Activated CD4-positive, alpha-beta memory T cell treated with anti-CD3 and anti-CD28 coated beads for 36 hours (primary cell): ENCODE measurements at places on chromosomes 13 and 19.
A peak's percentile ranks its signal among the peaks of the same experiment; 100 is the strongest.

GRCh38 chr13:99299920-99300341 lies 7.3 kb downstream of the GPR183 start:
- H3K36me3 ChIP-seq = peaks cover 55% of the 10 kb centered on the region
- H3K4me1 ChIP-seq = peaks cover 82% of the 10 kb centered on the region

GRCh38 chr13:51093574-51093973 lies 17.5 kb downstream of the C13orf42 start:
- no peak for DNase-seq
- no peaks in the 10 kb centered on the region for H3K4me1 ChIP-seq
- peaks cover 6% of the 10 kb centered on the region for H3K27me3 ChIP-seq
- H3K27ac ChIP-seq = no peak overlapping the region

GRCh38 chr19:38264486-38265212 lies at the start of gene SPINT2:
Gene SPINT2, plus strand, starts transcription at chr19:38264573. Its CDS starts 320 bp downstream, at chr19:38264893.
- H3K4me3 ChIP-seq = peak within 1 kb of the TSS; percentile 79
- H3K27me3 ChIP-seq = no peaks in the 10 kb centered on the region
- DNase-seq = peak; percentile 59
- peaks cover 31% of the 10 kb centered on the region for H3K4me1 ChIP-seq
- no peaks in the 10 kb centered on the region for H3K36me3 ChIP-seq
- H3K27ac ChIP-seq = peak within 1 kb of the TSS; percentile 96

DNA sequence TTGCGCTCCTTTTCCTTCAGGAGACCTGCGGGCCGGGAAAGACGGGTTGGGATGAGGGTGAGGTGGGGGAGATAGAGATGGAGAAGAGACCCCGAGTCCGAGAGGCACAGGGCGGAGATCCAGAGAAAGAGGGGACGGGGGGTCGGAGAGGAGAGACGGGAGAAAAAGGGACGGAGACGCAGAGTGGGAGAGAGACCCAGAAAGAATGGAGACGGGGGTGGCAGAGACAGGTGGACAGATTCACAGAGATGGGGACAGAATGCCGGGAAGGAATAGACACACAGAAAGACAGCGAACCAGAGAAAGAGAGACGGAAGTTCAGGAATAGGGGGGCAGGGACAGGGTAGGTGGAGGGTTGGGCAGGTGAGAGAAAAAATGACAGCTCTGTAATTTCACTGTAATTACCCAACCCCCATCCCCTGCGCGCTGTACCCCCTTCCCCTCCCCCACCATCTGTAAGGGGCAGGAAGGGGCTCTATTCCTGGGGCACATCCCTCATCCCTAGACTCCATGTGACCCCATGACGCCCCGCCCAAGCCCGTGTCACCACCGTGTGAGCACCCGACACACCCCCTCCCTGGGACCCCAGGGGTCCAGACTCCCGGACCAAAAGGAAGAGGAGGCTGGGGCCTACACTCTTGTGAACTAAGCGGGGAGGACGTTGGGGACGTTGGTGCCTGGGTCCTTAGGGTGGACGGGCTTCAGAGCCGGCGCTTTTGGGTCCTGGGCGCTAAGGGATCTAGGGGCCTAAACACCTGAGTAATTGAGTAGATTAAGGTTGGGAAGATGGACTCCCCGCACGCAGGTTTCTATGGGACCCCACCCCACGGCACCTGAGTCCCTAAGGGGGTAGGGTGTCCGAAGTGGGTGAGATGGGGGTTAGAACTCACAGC lies 967 bp downstream of the DBP start:
- peaks cover 53% of the 10 kb centered on the region for H3K4me1 ChIP-seq
- peaks cover 7% of the 10 kb centered on the region for H3K36me3 ChIP-seq
- no peaks in the 10 kb centered on the region for H3K27me3 ChIP-seq
- DNase-seq = peak; percentile 40
- H3K27ac ChIP-seq = peak overlapping the region; percentile 80
- peak overlapping the region; percentile 87 for H3K4me3 ChIP-seq

- no peak overlapping the region for H3K4me3 ChIP-seq
- peaks cover 27% of the 10 kb centered on the region for H3K4me1 ChIP-seq
- H3K27ac ChIP-seq = no peak overlapping the region
- DNase-seq = no peak
- H3K27me3 ChIP-seq = no peaks in the 10 kb centered on the region
Observed at GRCh38 chr19:43570174-43570791, 5.0 kb downstream of the XRCC1 start.

DNA sequence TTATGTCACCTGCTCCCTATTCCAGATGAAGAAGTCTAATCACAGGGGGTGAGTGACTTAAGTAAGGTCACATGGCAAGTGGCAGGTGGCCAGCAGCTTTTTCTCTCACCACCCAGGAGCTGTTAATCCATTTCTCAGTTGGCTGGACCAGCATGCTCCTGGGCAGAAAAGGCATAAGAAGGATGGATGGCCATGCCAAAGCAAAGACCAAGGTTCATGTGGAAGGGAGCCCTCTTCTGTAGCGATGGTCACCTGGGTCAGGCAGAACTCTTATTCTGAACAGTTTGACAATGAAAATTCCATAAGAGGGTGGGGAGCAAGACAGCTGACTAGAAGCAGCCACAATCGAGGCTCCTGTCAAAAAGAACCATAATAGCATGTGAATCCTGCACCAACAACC lies 538.1 kb downstream of the SUCLA2 start:
- no peaks in the 10 kb centered on the region for H3K4me1 ChIP-seq
- no peaks in the 10 kb centered on the region for H3K27me3 ChIP-seq
- DNase-seq = no peak
- H3K36me3 ChIP-seq = no peaks in the 10 kb centered on the region
- no peak overlapping the region for H3K27ac ChIP-seq

GRCh38 chr19:13961826-13962698 lies 9.8 kb downstream of the DCAF15 start:
- no peak overlapping the region for H3K27ac ChIP-seq
- no peak for DNase-seq
- H3K27me3 ChIP-seq = no peaks in the 10 kb centered on the region
- H3K4me3 ChIP-seq = no peak overlapping the region
- H3K36me3 ChIP-seq = peaks cover 19% of the 10 kb centered on the region

DNA sequence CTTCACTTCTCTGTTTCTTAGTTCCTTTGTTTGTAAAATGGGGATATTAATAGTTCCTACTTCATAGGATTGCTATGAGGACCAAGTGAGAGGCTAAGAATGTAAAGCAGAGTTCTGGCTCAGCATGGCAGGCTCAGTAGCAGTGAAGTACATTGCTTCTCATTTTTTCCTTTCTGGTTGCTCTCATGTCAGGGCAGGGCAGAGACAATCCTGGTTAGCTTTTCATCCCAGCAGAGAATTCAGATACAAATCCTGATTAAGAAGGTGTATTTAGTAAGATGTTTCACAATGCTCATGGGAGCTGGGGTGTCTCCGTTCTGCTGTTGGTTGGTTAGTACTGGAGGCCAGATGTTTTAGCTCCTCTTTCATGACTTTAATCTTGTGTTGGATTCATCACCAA lies 42.9 kb downstream of the WASF3 start:
- no peak for DNase-seq
- H3K4me1 ChIP-seq = no peaks in the 10 kb centered on the region
- no peak overlapping the region for H3K27ac ChIP-seq
- H3K4me3 ChIP-seq = no peak overlapping the region
- H3K36me3 ChIP-seq = peaks cover 4% of the 10 kb centered on the region

- H3K4me3 ChIP-seq = no peak overlapping the region
- H3K27ac ChIP-seq = no peak overlapping the region
- peaks cover 9% of the 10 kb centered on the region for H3K4me1 ChIP-seq
- peaks cover 11% of the 10 kb centered on the region for H3K27me3 ChIP-seq
- DNase-seq = no peak
Observed at GRCh38 chr19:41591951-41592562, 16.1 kb downstream of the CEACAM21 start.

DNA sequence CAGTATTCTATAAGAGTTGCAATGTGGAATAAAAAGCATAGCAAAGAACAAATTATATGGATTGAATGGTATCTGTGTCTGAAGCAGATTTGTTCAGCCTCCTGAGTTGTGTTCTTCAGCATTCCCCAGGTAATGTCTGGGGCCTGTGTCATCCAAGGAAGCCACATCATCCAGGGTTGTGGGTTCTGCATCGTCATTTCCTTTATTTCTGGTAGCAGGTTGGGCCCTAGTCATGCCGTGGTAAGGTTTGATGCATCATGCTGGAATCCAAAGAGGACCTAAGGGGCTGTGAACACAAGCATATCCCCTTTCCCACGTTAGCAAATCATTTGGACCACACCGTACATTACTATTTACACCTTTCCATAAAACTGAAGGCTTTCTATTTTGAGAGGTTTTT lies 131.0 kb upstream of the ZNF91 start:
- peaks cover 4% of the 10 kb centered on the region for H3K4me1 ChIP-seq
- peaks cover 1% of the 10 kb centered on the region for H3K27me3 ChIP-seq
- DNase-seq = no peak
- H3K4me3 ChIP-seq = no peak overlapping the region
- H3K27ac ChIP-seq = no peak overlapping the region
- H3K36me3 ChIP-seq = no peaks in the 10 kb centered on the region

GRCh38 chr13:92317066-92317465 lies 909.5 kb upstream of the GPC6 start:
- no peaks in the 10 kb centered on the region for H3K27me3 ChIP-seq
- no peak for DNase-seq
- no peak overlapping the region for H3K27ac ChIP-seq
- no peaks in the 10 kb centered on the region for H3K36me3 ChIP-seq
- no peaks in the 10 kb centered on the region for H3K4me1 ChIP-seq
- no peak overlapping the region for H3K4me3 ChIP-seq

DNA sequence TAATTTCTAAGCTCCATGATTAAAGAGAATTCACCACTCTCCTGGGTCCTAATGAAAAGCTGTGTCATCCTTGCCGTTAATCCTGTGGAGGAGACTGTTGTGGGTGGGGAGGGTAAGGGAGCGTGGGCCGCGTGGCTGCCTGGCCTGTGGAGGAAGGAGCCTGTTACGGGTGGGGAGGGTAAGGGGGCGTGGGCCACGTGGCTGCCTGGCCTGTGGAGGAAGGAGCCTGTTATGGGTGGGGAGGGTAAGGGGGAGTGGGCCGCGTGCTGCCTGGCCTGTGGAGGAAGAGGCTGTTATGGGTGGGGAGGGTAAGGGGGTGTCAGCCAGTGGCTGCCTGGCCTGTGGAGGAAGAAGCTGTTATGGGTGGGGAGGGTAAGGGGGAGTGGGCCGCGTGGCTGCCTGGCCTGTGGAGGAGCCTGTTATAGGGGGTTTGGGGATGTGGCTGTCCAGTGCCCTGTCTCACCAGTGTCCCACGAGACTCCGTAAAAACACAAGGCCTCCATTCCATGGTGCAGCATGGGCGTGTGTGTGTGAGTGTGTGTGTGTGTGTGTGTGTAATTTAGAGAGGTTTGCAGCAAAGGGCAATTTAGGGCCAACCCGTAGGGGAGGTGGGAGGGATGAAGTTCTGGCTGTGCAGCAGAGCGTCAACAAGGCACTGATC lies 15.6 kb upstream of the DCUN1D2 start:
- no peak overlapping the region for H3K4me3 ChIP-seq
- H3K36me3 ChIP-seq = peaks cover 34% of the 10 kb centered on the region
- H3K27me3 ChIP-seq = no peaks in the 10 kb centered on the region
- H3K4me1 ChIP-seq = no peaks in the 10 kb centered on the region
- H3K27ac ChIP-seq = no peak overlapping the region
- no peak for DNase-seq

DNA sequence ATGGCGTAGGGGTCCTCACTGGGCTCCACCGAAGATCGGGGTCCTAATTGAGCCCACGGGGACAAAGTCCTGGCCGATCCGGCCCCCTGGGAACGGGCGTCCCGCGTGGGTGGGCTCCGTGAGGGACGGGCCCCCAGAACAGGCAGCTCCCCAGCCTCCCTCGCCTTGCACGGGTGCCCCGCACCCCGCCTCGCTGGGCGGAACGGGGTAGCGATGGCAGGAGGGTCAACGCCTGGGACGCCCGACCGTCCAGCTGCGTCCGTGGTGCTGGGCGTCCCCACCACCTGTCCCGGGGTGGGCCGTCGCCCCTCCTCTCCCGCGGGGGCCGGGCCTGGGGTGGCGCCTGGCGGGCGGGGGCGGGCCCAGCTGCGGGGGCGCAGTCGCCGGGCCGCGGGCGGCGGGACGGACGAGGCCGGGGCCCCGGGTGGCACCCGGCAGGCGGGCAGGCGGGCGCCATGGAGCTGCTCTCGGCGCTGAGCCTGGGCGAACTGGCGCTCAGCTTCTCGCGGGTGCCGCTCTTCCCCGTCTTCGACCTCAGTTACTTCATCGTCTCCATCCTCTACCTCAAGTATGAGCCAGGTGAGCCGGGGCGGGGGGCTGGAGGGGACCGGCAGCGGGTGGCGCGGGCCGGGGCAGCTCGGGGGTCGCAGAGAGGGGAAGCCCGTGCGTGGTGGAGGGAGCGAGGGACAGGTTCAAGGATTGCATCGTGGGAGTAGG lies at the start of gene TMEM38A:
Gene TMEM38A, plus strand, starts transcription at position 377 of the 717 bp plus-strand sequence. Its CDS starts 79 bp downstream, at position 456.
- peak within 1 kb of the TSS; percentile 95 for H3K27ac ChIP-seq
- DNase-seq = peak; percentile 42
- peaks cover 2% of the 10 kb centered on the region for H3K27me3 ChIP-seq
- H3K4me3 ChIP-seq = peak within 1 kb of the TSS; percentile 93
- H3K36me3 ChIP-seq = peaks cover 19% of the 10 kb centered on the region
- H3K4me1 ChIP-seq = peaks cover 28% of the 10 kb centered on the region

DNA sequence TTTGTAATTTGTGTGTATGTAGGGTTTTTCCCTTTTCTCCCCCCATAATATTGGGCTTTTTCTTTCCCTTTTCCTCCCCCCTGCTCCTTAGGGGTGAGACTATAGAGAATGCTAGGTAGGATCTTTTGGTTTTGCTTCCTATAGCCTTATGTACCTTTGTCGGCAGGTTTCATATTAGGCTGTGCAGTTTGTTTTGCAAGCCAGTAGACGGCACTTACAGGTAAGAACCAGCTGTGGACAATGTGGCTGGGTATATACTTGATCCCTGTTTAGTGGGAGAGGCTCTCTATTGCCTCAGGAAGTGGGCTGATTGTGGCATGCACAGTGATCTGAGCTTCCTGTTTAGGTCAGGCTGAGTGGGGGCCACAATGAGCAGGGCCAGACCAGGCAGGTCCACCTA lies 359.2 kb upstream of the OBI1 start:
- DNase-seq = no peak
- H3K27ac ChIP-seq = no peak overlapping the region
- H3K36me3 ChIP-seq = no peaks in the 10 kb centered on the region
- peaks cover 3% of the 10 kb centered on the region for H3K27me3 ChIP-seq
- no peak overlapping the region for H3K4me3 ChIP-seq
- no peaks in the 10 kb centered on the region for H3K4me1 ChIP-seq

DNA sequence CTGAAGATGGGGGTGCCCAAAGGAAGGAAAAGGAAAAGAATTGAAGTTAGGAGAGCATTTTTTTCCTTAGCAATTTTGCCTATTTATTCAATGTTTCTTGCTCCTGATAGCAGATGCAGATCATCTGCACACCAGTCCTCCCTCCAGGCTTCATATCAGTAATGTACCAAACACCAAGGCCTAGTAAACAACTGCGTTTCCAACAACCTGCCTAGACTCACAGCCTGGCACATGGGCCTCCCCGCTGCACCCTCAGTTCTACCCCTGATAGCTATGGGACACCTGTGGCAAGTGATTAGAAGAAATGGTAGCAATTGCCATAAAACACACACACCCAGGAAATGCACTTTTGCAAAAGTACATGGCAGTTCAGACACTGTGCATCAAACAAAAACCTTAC lies 30.4 kb upstream of the HMGB1 start:
- H3K27me3 ChIP-seq = no peaks in the 10 kb centered on the region
- no peak for DNase-seq
- no peak overlapping the region for H3K4me3 ChIP-seq
- H3K4me1 ChIP-seq = peaks cover 2% of the 10 kb centered on the region
- no peaks in the 10 kb centered on the region for H3K36me3 ChIP-seq
- no peak overlapping the region for H3K27ac ChIP-seq

GRCh38 chr13:34459856-34460255 lies 482.2 kb upstream of the NBEA start:
- H3K27me3 ChIP-seq = no peaks in the 10 kb centered on the region
- H3K36me3 ChIP-seq = no peaks in the 10 kb centered on the region
- H3K27ac ChIP-seq = no peak overlapping the region
- no peak for DNase-seq

GRCh38 chr13:110798081-110798994 lies 84.8 kb downstream of the ING1 start:
- H3K27ac ChIP-seq = no peak overlapping the region
- no peak overlapping the region for H3K4me3 ChIP-seq
- H3K36me3 ChIP-seq = no peaks in the 10 kb centered on the region
- peaks cover 43% of the 10 kb centered on the region for H3K27me3 ChIP-seq
- peaks cover 5% of the 10 kb centered on the region for H3K4me1 ChIP-seq
- no peak for DNase-seq
